ENCODE measurements at places on chromosomes 16 and 17. TPM values are rescaled to one million over a fixed set of nuclear protein-coding genes. Genes with fewer than 3 reads are reported as not detected.
A peak's percentile ranks its signal among the peaks of the same experiment; 100 is the strongest.

DNA sequence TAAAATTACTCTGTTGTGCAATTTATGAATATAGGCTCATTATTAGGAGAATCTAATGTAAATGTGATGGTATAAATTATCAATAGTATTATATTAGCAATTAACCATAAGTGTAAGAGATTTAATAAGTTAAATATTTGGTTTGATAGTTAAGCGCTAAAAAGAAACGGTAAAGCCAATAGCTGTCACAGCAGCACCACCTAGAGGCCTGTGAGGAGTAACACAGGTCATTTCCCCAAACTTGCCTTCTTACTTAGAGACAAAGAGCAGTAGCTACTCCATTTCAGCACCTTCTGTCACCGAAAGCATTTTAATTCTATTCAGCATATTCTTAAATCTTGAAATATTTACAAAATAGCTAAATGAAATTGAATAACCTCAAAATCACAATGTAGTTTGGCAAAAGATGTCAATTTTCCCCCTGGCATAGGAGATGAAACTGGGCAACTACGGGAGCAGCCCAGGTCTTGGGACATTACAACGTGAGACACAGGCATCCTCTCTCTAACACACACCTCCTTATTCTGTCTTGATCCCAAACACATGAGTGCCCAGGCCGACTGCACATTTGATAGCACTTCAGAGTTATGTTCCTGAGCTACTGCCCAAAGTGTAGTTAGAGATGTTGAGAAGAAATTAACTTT, 14.3 kb upstream of the DYNLRB2 start:
- no peak overlapping the region for H3K4me3 ChIP-seq
- H3K4me1 ChIP-seq, result no peaks in the 10 kb centered on the region
- H3K36me3 ChIP-seq, result no peaks in the 10 kb centered on the region
- no peak for DNase-seq

DNA sequence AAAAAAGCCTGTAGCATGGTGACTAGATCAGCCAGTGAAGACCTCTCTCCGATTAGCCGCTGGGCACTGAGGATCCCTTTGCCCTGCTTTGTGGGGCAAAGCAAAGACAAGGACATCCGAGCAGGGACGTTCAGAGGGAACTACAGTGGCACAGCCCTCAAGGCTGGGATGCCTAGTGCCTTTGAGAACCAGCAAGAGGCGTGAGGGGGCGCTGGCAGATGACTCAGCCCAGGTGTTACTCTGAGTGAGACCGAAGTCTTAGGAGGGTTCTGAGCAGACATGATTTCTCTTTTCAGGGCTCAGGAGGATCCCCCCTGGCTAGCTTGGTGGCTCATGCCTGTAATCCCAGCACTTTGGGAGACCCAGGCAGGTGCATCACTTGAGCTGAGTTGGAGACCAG, 178.6 kb downstream of the CPPED1 start:
- H3K4me3 ChIP-seq, result no peak overlapping the region
- H3K36me3 ChIP-seq, result no peaks in the 10 kb centered on the region

- peak overlapping the region; percentile 9 for H3K4me3 ChIP-seq
- H3K27ac ChIP-seq, result peak overlapping the region; percentile 98
- H3K36me3 ChIP-seq, result peaks cover 9% of the 10 kb centered on the region
- no peaks in the 10 kb centered on the region for H3K27me3 ChIP-seq
Measured at GRCh38 chr17:27504188-27504995, 48.1 kb downstream of the KSR1 start.

GRCh38 chr16:17304106-17304490, 166.7 kb downstream of the XYLT1 start:
- peaks cover 47% of the 10 kb centered on the region for H3K4me1 ChIP-seq
- H3K36me3 ChIP-seq, result no peaks in the 10 kb centered on the region
- H3K4me3 ChIP-seq, result peak overlapping the region; percentile 60
- DNase-seq, result no peak

GRCh38 chr17:61132524-61132923, 267.1 kb upstream of the TBX2 start:
- H3K27ac ChIP-seq, result no peak overlapping the region
- peaks cover 4% of the 10 kb centered on the region for H3K36me3 ChIP-seq
- peaks cover 8% of the 10 kb centered on the region for H3K27me3 ChIP-seq
- no peak overlapping the region for H3K4me3 ChIP-seq
- peaks cover 51% of the 10 kb centered on the region for H3K4me1 ChIP-seq
- DNase-seq, result no peak

- H3K27me3 ChIP-seq, result peaks cover 8% of the 10 kb centered on the region
- H3K4me1 ChIP-seq, result peaks cover 44% of the 10 kb centered on the region
- H3K4me3 ChIP-seq, result peak overlapping the region; percentile 87
Measured at GRCh38 chr17:38430316-38430715, 2.1 kb downstream of the ARHGAP23 start.

DNA sequence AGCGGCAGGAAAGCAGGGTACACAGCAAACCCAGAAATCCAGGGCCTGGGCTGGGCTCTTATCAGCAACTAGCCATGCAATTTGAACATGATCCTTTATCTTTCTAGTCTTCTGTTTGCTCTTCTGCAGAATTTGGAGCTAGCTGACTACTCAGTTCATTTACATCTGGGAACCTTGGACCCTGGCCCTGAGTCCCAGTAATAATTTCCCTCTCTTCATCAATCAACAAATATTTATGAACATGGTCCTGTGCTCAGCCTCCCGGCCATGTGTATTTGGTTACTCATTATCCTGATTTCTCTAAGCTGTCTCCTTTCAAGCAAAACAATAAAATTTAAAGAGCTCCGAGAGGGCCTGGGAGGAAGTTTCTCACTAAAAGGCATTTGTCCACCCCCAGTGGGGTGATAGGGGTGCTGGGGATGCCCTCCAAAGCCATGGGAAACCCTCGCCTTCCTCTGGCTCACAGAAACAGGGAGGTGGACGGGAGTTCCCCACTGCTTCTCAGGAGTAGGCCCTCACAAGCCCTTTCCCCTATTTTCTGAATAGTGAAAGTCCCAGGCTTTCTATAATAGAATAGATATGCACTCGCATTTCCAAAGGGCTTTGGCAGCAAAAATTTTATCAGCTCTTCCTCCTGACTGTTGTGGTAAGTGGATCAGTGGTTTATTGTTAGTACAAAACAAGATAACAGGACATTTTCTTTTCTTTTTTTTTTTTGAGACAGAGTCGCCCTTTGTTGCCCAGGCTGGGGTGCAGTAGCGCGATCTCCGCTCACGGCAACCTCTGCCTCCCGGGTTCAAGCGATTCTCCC, 6.9 kb upstream of the WDR59 start:
- peak overlapping the region; percentile 10 for H3K4me3 ChIP-seq
- H3K4me1 ChIP-seq, result peaks cover 9% of the 10 kb centered on the region
- H3K36me3 ChIP-seq, result no peaks in the 10 kb centered on the region
- no peak for DNase-seq
- no peaks in the 10 kb centered on the region for H3K27me3 ChIP-seq

- H3K4me1 ChIP-seq, result no peaks in the 10 kb centered on the region
- no peaks in the 10 kb centered on the region for H3K36me3 ChIP-seq
- H3K27me3 ChIP-seq, result no peaks in the 10 kb centered on the region
Measured at GRCh38 chr16:9903-10665, 43.3 kb downstream of the POLR3K start.

- no peaks in the 10 kb centered on the region for H3K36me3 ChIP-seq
- H3K4me3 ChIP-seq, result no peak overlapping the region
- no peak overlapping the region for H3K27ac ChIP-seq
- no peak for DNase-seq
- peaks cover 44% of the 10 kb centered on the region for H3K4me1 ChIP-seq
Measured at GRCh38 chr17:10022416-10022815, 117.3 kb upstream of the RCVRN start.

- H3K4me3 ChIP-seq, result peak overlapping the region; percentile 84
- peaks cover 30% of the 10 kb centered on the region for H3K4me1 ChIP-seq
- H3K27me3 ChIP-seq, result peaks cover 23% of the 10 kb centered on the region
Measured at GRCh38 chr17:44362459-44362948, 1.1 kb downstream of the FAM171A2 start.

DNA sequence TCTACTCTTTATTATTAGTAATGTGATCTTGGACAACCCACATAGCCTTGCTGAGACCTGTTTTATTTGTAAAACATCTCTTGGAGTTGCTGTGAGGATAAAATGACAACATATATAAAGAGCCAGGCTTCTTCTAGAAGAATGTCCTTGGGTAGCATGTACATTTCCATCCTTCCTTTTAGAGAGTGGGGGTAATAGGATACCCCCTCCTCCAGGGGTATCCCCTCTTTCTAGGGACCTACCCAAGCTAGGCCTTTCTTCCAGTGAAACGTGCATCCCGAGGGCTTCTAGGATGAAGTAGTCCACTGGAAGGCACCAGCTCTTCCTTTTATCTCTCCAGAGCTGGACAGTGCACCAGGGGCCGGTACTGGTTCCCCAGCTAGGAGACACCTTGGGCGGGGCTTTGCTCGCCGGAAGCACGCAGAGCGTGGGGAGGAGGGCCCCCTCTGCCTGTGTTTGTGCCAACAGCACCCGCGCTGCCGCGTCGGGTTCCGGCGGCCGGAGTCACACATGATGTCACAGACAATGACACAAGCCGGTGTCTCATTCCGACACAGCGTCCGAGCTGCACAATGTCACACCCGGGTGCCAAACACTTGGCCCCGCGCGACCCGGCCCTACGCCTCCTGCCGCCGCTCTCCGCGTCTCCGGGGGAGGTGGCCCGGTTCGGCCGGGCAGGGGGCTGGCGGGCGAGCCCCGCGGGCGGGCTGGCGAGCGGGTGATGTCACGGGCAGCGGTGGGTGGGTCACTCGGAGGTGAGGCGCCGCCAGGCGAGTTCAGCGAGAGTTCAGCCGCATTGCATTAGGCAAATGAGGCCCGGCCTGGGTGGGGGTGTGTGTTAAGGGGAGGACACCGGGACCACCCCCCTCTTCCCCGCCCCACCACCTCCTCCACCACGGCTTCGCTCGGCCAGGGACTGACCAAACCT, 23.4 kb downstream of the GJD3 start:
- H3K36me3 ChIP-seq, result peaks cover 5% of the 10 kb centered on the region
- peak overlapping the region; percentile 90 for H3K27ac ChIP-seq
- H3K4me1 ChIP-seq, result peaks cover 50% of the 10 kb centered on the region
- peak overlapping the region; percentile 91 for H3K4me3 ChIP-seq
- DNase-seq, result peak; percentile 86
- no peaks in the 10 kb centered on the region for H3K27me3 ChIP-seq

- H3K4me1 ChIP-seq, result peaks cover 5% of the 10 kb centered on the region
- H3K36me3 ChIP-seq, result peaks cover 5% of the 10 kb centered on the region
- H3K27ac ChIP-seq, result no peak overlapping the region
- no peaks in the 10 kb centered on the region for H3K27me3 ChIP-seq
Measured at GRCh38 chr17:13491491-13491890, 110.2 kb downstream of the HS3ST3A1 start.

GRCh38 chr17:44355642-44356099, 8.0 kb downstream of the FAM171A2 start:
- peaks cover 18% of the 10 kb centered on the region for H3K4me1 ChIP-seq
- DNase-seq, result no peak
- peaks cover 4% of the 10 kb centered on the region for H3K36me3 ChIP-seq
- H3K4me3 ChIP-seq, result no peak overlapping the region
- no peaks in the 10 kb centered on the region for H3K27me3 ChIP-seq

GRCh38 chr17:76351526-76352071, 2.1 kb downstream of the PRPSAP1 start:
- H3K4me3 ChIP-seq, result peak overlapping the region; percentile 94
- DNase-seq, result no peak
- no peaks in the 10 kb centered on the region for H3K27me3 ChIP-seq
- peaks cover 18% of the 10 kb centered on the region for H3K4me1 ChIP-seq
- peaks cover 8% of the 10 kb centered on the region for H3K36me3 ChIP-seq
- H3K27ac ChIP-seq, result peak overlapping the region; percentile 44

Gene IL34
- not detected for total RNA-seq

Gene PLA2G10
- 1.3 TPM for total RNA-seq
